Activated CD4-positive, alpha-beta T cell treated with anti-CD3 and anti-CD28 coated beads, Interleukin-2, amount 10 ng/mL, durations not matched to agents 7 days and 5 days (primary cell): ENCODE measurements at places on chromosomes 5 and 9.

- no peak for DNase-seq
Observed at GRCh38 chr5:10625700-10626472, 62.0 kb downstream of the ANKRD33B start.

DNA sequence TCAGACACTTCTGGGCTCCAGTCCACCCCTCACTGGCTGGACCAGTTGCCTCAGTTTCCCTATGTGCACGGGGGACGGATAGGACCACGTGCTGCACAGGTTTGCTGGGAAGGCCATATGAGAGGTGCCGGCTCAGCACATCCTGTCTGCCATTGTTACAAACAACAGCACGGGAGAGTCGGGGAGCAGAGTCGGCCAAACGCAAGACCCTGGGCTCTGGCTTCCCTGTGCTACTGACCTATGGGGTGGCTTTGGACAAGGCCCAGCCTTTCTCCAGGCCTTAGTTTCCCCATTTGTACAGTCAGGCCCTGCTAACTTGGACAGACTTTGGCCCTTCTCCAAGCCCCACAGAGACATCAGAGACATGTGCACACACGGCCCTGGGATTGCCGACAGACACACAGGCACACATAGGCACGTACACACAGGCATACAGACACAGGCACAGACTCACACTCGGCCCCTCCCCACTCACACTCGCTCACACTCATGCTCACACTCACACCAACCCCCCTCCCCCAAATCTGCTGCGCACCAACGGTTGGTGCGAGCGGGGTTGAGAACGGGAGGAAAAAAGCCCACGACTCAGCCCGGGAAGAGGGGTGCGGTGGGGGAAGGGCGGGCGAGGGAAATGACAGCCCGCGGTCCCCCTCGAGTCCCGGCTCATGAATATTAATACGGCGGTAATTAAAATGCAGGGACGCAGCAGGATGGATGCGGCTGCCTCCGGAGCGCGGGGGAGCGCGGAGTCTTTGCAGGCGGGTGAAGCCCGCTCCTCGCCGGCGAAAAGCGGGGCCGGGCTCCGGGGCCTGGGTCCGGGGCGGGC, 133.0 kb downstream of the C9orf50 start:
- DNase-seq: peak; percentile 36

- no peak for DNase-seq
Observed at GRCh38 chr9:113895526-113895925, 19.4 kb downstream of the ZNF618 start.

- peak; percentile 33 for DNase-seq
Observed at GRCh38 chr5:180618829-180619562, 27.7 kb upstream of the SCGB3A1 start.

- no peak for DNase-seq
Observed at GRCh38 chr5:159588941-159589340, 258.7 kb upstream of the IL12B start.

- no peak for DNase-seq
Observed at GRCh38 chr5:172502410-172502809, 48.1 kb upstream of the SH3PXD2B start.

DNA sequence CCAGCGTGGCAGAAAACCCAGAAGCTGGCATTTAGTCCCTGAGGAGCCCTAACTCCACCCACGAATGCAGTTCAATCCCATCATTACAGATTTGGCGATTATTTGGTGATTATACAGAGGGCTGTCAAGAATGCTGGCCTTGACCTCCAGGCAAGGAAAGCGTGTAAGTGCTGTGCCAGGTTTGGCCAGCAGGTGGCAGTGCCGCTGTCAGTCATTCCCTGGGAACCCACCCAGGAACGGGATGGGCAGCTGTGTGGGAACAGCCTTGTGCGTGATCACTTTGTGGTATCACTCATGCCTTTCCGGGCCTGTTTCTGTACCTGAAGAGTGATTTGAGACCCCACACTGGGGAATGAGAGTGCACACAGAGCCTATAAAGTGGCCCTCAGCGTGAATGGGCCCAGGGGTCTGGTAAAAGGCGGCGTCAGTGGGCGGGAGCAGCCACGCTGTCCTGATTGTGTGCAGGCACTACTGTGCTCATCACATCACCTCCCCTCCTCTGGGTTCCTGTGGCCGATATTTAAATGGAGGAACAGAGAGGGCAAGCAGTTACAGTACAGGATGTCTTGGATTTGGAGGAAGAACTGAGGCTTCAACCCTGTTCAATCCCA, 215.6 kb downstream of the ROR2 start:
- peak; percentile 54 for DNase-seq

DNA sequence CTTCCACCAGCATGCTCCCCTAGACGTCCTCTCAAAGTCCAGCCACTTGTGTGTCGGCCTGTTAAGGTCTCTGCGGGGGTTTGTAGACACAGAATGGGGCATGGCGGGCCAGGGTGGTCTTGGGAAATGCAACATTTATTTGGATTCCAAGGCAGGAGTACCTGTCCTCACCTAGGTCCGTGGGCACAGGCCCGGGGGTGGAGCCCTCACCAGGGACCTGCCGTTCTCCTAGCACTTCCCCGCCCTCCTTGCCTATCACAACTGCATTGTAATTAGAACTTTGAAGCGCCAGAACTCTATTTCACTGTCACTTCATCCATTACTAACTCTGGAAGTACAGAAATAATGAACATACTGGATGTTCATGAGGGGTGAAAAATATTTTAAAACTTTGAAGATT, 268.3 kb upstream of the ACTBL2 start:
- no peak for DNase-seq

GRCh38 chr9:110427497-110428104, 89.9 kb upstream of the TXNDC8 start:
- DNase-seq: peak; percentile 31

- DNase-seq: no peak
Observed at GRCh38 chr5:116971131-116971530, 396.5 kb upstream of the SEMA6A start.

DNA sequence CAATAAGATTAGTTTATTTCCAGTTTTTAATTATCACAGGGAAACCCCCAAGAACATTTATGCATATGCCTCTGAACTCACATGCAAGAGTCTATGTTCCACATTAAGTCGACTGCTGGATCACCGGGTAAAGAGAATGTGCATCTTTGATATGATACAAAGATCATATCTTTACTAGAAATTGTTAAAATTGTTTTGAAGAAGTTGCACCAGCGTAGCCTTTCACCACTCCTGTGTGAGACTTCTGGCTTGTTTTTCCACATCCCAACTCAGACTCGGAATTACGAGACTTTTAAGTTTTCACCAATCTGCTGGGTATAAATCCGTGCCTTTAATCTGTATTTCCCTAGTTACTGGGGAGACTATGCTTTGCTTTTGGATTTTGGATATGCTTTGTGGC, 113.2 kb downstream of the CEMIP2 start:
- no peak for DNase-seq

GRCh38 chr5:73338256-73339050, 110.1 kb downstream of the FOXD1 start:
- no peak for DNase-seq

- DNase-seq: no peak
Observed at GRCh38 chr9:123761905-123762605, 167.9 kb downstream of the DENND1A start.

- DNase-seq: no peak
Observed at GRCh38 chr5:81426359-81427030, 32.6 kb upstream of the ACOT12 start.

DNA sequence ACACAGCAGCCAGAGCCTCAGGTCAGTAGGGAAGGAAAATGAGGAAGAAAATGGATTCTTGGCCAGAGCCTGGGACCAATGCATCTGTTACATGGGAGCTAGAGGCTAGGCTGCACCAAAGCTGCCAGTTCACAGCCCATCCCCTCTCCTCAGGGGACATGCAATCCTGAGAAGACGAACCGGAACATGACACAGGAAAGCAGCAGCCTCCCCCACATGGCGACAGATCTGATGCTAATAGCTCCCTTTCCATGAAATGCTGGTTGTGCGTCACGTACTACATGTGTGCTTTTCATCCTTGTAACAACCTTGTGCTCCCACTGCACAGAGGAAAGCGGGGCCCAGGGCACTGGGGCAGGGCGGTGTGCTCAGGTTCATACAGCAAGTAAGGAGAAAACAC, 67.5 kb downstream of the PRRT1B start:
- no peak for DNase-seq

DNA sequence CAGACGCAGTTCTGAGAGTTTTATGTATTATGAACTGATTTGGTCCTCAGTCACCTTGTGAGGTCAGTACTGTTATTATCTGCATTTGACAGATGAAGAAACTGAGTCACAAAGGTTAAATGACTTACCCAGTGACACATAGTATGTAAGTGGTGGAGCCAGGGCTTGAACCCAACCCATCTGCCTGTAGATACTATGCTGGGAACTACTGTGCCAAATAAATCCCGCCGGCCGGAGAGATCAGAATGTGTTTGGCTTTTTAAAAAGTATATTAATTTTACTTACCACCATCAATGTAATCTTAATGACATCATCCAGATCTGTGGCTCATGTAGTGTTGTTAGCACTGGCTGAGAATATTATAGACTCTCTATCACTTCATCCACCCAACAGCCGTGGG, 80.8 kb downstream of the ZNF618 start:
- no peak for DNase-seq

- no peak for DNase-seq
Observed at GRCh38 chr9:18865542-18865941, 167.5 kb downstream of the SAXO1 start.

DNA sequence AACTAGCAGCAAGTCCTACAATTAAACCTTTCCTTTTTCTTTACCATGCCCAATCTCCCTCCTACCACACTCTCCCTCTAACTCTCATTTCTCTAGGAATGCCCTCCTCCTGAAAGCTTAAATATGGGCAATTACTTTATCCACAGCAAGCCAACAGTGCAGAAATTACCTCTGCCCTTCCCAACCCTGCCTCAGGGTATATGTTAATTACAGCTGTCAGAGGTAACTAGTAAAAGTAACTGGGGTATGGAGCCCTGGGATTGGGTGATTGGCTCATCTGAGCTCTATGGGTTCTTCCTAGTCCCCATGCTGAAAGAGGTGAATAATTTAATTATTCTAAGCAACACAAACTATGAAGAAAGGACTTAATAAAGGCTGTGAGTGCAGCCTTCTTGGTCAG, 478.9 kb upstream of the NMUR2 start:
- no peak for DNase-seq

DNA sequence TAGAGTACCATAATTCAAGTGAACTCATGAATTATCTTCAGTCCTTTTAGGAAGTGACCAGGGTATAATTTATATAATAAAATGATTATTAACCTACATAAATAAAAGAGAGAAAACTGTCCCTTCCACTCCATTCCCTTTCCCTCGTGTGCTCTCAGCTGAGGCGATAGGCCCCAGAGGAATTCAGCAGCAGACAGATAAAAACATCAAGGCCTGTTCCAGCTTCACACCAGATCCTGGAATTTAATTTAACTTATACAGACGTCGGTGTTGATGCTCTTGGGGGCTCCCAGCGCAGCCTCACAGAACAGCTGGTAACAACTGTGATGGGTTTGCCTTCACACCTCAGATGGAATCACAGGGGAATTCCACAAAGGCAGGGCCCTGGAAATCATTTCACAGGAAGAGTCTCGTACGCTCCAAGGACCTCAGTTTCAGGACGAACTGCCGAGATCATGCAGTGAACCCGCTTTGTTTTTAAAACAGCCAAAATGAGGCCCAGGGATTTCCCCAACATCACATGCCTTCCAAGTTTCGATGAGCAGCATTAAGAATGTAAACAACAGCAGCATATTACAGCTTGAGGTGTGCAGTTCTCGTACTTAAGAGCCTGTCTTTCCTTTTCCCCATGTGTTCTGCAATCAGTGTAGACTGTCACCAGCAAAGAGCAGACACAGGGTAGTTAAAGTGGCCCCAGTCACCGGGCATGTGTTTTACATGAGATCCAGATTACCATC, 73.6 kb upstream of the ALDH1B1 start:
- no peak for DNase-seq

DNA sequence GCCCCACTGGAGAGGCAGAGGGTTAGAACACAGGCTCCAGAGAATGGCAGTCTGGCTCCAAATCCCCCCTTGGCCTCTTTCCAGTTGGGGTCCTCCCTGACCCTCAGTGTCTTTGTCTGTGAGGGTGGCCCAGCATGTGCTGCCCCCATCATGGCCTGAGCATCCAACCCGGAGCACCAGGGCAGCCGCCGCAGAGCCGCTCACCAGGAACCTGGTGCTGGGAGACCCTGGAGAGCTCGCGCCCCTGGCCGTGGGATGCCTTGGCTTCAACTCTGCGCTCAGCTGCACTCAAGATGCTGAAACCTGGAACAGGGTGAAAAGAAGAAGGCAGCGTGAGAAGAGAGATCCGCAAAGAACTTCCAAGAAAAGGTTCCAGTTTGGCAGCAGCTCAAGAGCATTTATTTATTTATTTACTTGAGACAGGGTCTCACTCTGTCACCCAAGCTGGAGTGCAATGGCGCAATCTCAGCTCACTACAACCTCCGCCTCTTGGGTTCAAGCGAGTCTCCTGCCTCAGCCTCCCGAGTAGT, 3.8 kb downstream of the CCDC187 start:
- no peak for DNase-seq

GRCh38 chr9:37229882-37230482, 109.6 kb downstream of the ZCCHC7 start:
- no peak for DNase-seq

DNA sequence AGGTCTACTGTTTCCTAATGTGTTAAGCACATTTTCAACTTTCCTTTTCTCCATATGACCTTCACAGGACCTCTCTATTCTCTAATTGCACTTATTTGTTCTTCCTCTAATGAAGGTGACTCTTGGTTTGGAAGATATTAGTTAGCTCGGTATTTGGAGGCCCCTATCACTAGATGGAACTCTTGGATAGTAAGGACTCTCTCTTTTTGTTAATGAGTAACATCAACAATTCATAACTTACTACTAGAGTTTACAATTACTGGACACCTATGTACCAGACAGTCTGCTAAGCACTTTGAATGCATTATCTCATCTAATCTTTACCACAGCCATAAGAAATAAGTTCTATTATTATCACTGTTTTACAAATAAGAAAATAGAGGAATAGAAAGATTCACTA, 23.4 kb upstream of the PAM start:
- no peak for DNase-seq

DNA sequence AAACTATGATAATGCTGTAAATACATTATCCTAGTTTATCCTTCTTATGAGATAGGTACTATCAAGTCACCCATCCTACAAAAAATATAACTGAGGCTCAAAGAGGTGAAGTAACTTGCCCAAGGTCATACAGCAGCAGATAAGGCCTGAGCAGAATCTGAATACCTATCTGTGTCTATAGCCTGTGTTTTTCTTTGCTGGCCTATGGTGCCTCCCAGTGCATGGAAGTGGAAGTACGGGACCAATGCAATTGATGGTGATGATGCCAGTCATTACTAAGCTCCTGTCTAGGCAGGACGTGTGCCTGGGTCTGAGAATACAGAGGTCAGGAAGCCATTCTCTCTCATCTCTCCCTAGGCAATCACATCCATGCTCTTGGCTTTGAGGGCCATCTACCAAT, 67.8 kb downstream of the FAT2 start:
- DNase-seq: peak; percentile 57

- no peak for DNase-seq
Observed at GRCh38 chr5:113204525-113205161, 228.0 kb downstream of the DCP2 start.

DNA sequence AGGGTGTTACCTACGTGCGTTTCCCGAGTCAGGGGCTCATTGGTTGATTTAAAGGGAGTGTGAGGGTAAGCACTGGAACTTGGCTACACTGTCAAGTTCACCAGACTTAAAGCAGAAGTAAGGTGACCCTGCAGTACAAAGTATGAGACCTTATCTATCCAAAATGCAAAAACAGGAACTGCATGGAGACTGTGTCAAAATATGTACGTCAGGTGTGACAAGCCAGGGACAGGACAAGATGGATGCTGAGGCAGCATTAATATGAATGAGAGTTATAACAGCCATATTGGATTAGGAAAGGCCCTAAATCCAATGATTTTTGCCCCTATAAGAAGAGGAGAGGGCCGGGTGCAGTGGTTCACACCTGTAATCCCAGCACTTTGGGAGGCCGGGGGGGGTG, 15.4 kb upstream of the SUSD3 start:
- no peak for DNase-seq
